ENCODE measurements at places on chromosomes 13 and 19.

- no peak for DNase-seq
Measured at GRCh38 chr13:92346046-92346445, 880.6 kb upstream of the GPC6 start.

GRCh38 chr19:36136964-36137686 lies 2.7 kb upstream of the CAPNS1 start:
- DNase-seq = no peak

DNA sequence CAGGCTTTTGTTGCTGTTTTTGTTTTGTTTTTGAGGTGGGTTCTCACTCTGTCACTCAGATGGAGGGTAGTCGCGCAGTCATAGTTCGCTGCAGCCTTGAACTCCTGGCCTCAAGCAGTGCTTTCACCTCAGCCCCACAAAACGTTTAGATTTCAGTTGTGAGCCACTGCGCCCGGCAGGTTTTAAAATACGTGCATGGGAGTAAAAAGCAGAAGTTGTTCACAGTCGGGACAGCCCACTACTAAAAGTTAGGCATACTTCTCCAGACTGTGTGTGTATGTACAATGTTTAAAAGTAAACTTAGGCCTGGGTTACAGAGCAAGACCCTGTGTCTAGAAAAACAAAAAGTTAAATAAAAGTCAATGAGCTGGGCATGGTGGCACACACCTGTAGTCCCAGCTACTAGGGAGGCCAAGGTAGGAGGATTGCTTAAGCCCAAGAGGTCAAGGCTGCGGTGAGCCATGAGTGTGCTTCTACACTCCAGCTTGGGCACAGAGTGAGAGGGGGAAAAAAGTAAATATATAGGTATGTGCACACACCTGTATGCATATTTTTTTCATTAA lies 6.1 kb downstream of the SAFB start:
- DNase-seq = no peak

DNA sequence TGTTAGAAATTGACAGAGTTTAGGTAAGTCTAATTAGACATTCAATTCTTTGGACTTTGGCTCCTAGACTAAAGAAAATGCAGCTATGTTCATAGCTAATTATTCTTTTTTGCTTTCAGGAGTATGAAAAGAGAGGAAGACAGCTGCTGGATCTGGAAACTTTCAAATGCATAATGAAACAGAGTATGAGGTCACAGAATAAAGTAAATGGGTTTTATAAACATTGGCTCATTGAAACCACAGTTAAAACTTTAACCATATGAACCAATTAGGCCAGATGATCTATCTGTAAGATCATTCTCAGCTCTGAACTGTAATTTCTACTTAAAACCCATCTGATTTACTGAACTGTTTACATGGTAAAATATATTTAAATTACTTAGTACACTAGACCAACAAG lies 82.7 kb downstream of the TEX26 start:
- no peak for DNase-seq

GRCh38 chr19:30115947-30116346 lies 173.9 kb downstream of the URI1 start:
- DNase-seq = no peak

DNA sequence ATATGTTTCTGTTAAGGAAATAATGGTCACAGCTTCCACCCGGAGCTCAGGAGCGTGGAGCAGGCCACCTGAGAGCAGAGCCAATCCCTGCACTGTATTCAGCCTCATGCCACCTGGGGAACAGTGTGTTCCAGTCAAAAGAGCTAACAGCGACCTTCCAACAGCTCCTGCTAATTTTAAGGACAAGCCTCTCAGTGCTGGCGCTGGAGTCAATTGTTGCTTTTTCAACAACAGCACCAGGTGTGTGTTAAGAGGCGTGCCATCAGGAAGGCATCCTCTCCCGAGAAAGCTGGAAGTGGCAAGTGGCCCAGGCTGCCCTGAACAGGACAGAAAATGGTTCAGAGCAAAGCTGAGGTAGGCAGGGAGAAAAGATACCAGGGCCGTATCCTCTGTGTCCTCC lies 102.0 kb downstream of the CACNA1A start:
- DNase-seq = no peak

DNA sequence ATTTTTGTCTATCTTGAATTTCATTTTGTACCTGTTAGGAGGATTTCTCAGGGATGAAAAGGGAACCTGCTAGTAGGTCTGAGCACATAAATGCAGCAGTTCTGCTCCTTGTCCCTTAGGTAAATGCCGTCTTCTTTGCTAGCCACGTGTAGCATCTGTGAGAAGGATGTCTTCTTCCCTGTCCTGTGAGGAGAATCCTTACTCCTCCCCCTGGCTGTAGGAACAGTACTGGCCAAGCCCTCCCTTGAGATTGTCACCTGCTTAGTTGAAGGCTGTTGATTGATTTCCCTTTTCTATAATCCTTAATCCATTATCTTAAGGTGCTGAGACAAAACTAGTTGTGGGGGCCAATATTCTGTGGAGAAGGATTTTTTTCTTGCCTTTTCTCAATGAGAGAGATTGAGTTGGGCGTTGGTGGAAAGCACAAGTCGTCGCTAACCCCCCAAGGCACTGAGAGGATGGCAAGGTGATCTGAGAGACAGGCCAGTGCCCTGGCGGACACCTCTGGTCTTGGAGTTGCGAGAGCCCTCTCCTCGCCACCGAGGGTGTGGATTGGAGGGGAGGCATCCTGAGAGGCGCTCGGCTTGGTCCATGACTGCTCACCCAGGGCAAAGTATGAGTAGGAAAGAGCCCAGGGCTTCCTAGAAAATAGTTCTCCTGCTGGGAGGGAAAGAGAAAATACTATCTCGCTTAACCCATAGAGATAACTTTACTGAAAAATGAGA lies 216.7 kb downstream of the ATP8A2 start:
- DNase-seq = no peak

GRCh38 chr19:5774921-5775320 lies 9.6 kb downstream of the PRR22 start:
- no peak for DNase-seq

- no peak for DNase-seq
Measured at GRCh38 chr19:51123381-51123800, 1.3 kb upstream of the SIGLEC9 start.

DNA sequence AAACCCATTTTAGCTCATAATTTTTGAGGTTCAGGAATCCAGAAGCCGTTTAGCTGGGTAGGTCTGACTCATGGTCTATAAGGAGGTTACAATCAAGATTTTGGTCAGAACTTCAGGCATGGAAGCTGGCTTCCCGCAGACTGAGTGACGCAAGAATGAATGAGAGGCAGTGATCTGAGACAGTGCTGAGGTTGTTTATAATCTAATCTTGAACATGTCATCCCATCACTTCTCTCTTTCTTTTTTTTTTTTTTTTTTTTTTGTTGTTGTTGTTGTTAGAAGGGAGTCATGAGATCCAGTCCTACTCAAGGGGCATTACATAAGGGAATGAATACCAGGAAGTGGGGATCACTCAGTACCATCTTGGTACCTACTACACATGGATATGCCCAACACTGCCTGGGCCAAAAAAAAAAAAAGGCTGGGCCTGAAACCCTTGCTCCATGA lies 217.4 kb downstream of the DLEU7 start:
- DNase-seq = no peak

- DNase-seq = no peak
Measured at GRCh38 chr13:111608556-111608955, 288.1 kb downstream of the TEX29 start.

GRCh38 chr13:82717249-82717648 lies 1165.0 kb downstream of the SLITRK1 start:
- no peak for DNase-seq

DNA sequence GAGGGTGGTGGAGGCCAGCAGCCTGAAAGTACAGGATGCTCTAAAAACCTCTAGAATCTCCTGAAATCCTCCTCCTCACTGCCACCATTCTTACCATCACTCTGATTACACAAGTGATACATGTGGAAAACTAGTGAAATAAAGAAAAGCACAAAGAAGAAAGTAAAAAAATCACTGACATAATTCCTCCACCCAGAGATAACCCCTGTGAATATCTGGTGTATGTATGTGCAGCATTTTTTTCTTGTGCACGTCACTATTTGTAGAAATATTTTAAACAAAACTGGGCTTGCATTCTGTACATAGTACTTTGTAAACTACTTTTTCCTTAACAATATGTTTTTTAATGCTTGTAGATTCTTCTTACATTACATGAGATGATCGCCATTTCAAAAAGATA lies 73.2 kb downstream of the CDADC1 start:
- no peak for DNase-seq

GRCh38 chr19:10517760-10518443 lies 655 bp upstream of the S1PR5 start:
- DNase-seq = peak; percentile 34

All from right hindlimb (tissue), 1 donor.